ENCODE measurements at places on chromosomes 3 and 15. TPM values are rescaled to one million over a fixed set of nuclear protein-coding genes. Genes with fewer than 3 reads are reported as not detected.

ANKRD34C gene
- not detected for total RNA-seq

MAP4 gene
- 147 TPM for total RNA-seq

DNA sequence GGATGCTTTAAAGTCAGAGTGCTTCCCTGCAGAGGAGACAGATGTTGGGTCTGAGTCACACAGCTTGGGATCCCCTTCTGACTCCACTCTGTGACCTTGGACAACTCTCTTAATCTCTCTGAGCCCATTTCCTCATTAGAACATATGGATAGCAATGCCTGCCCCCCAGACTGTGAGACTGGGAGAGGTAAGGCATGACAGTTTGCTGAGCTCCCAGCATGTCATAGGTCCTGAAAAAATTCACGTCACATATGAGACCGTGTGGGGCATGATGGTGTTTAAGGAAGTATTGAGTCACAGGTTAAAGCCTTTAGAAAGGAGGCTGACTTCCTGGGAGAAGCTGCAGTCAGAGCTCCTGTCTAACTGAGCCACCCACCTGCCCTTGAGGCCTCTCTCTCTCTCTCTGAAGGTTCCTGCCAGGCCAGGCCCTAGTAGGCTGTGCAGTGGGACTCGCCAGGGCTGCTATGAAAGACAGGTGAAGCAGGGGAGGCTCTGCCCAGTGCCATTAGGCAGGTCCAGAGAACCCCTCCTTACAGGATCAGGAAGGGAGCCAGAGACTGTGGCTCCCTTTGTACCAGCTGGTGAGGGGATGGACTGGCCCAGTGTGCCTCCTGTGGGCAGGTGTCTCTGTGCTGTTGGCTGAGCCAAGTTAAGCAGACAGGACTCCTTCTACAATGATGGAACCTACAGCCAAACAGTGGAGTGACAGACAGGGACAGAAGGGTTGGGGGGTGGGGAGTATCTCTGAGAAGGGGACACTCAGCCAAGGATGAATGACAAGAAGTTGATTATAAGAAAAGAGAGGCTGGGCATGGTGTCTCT is 19.5 kb upstream of the DOCK3 start:
- no peak for DNase-seq

GABRR3 gene
- not detected for total RNA-seq

IL20RB gene
- 0.58 TPM for total RNA-seq

GOLGA8T gene
- total RNA-seq: not detected
